ENCODE measurements at places on chromosomes 3 and 15.

DNA sequence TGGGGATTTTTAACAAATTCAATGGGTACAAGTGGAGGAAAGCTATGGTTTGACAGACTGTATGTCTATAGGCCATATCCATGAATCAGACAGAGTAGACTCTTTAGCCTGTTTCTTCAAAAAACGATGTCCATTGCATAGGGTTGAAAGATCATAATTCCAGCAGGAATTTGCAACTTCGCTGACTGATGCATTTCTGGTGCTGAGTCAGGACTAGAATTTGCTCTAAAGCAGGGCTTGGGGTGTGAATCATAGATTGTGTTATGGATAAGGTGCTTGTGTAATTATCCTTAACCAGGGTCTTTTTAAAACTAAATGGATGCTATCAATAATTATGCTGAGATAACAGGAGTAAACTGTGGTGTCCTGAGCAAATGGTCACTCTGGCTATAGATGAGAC, 200.4 kb upstream of the TBC1D5 start:
- peak; percentile 64 for DNase-seq

DNA sequence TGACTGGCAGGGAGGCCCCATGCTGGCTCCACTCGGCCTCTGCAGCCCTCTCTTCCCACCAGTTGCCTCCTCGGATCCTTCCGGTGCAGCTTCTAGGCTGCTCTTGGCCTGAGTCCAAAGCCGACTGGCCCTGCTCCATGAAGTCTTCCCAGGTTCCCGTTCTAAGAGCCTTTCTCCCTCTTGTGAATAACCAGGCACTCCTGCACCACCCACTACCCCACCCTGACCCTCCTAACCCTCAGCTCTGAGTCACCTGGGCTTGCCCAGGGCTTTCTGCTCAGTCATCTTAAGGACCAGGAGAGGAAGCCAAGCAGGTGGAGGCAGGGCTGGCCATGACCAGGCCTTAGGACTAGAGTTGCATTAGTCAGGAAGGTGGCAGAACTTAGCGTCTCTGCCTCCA, 28.1 kb upstream of the CNBP start:
- DNase-seq: peak; percentile 100

DNA sequence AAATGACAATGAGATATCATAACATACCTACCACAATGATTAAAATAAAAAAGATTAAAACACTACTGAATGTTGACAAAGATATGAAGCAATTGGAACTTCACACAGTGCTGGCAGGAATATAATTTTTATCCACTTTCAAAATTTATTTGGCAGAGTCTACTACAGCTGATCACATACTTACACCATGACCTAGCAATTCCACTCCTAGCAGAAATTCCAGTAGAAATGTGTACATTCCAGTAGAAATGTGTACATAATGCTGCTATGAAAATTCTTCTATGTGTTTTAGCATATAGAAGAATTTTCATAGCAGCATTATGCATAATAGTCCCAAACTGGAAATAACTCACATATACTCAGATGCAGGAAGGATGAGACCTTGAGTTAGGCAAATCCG, 43.5 kb downstream of the IFT57 start:
- no peak for DNase-seq

GRCh38 chr3:143224716-143225115, 105.1 kb downstream of the CHST2 start:
- no peak for DNase-seq

DNA sequence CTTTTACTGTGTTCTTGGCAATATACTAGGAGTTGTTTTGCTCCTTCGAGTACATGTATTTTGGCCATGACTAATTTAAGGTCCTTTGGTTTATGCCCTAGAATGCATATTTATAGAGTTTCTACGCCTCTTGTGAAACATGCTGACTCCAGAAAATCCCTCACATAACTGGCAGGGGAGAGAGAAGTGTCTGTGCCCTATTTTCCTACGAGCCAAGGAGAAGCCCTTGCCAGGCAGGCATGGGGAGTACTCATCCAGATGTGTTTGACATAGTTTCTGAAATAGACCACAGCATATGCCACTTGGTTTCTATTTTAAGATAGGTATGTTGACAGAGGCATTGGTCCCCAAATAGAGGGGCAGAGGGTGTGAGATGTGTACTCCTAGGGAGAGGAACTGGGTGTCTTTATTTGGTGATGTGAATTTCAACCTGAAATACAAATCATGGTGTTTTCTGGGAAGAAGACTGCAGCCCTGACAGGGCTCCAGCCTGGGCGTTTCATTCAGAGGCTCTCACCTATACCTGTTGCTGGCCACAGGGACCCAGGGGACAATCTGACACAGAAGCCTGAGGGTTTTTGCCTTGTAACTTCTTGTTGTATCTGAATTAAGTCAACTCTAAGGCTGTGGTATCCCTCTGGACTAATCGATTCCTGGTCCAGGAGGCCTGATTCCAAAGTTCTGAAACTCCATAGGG, 267.8 kb upstream of the C2CD4B start:
- no peak for DNase-seq

DNA sequence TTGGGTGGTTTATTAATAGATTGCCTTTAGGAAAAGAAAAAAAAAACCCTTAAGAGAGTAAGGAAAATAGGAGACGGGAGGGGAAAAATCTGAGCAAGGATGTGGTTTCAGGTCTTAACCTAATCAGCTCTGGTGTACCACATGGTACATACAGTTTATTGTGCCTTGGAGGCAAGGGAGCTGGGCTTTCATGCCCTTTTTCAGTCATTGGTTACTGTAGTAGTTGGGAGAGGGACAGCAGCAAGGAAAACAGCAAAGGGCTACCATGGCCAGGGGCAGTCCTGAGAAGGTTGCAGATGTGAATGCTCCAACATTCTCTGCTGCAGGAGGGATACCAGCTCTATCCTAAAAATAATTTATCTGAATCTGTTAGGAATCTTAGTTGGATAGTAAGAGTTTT, 5.9 kb downstream of the CMC1 start:
- DNase-seq: no peak

DNA sequence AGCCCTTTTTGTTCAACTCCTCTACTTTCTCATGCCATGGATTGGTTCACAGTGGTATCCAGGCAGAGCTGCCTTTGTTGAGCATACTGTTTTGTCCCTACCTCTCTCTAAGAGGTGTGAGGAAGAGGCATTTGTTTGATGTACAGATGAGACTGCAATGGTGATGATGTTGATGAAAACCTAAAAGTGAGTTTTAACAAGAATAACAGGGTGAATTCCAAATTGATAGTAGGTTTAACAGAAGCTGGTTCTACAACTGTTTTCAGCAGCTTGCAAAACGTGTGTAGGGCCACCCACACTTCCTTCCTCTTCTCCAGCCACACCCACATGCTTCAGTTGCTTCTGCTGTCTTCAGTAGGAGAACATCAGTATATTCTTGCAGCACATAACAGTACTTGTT, 10.2 kb downstream of the SNRK start:
- no peak for DNase-seq

GRCh38 chr3:164730815-164731360, 347.4 kb downstream of the SI start:
- peak; percentile 10 for DNase-seq

DNA sequence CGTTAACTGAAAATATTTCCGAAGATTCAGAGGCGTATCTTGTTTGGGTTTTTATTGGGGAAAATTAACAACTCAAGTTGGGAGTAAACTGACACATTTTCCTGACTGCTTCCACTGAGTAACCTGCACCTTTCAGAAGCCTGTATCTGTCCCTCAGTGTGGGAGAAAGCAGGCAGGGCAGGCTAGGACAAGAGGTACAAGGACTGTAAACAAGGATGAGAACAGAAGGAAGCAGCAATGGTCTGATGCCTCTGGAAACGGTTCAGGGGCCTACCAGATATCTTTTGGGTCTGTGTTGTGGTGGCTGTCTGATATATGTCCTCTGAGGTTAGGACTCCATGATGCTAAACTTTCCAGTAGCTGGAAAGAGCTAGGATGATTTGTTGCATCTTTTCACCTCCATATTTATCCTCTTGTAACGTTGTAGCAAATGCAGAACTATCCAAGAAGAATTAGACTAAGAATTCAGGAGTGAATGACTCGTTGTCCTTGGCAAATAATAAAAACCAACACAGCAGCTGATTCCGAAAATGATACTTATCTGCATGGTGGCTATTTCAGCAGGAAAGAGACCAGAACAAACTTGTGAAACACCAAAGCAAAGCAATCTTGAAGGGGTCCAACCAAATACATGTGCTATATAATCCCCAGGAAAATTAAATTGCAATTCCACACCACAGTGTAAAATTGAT, 195.9 kb upstream of the ICE2 start:
- no peak for DNase-seq

DNA sequence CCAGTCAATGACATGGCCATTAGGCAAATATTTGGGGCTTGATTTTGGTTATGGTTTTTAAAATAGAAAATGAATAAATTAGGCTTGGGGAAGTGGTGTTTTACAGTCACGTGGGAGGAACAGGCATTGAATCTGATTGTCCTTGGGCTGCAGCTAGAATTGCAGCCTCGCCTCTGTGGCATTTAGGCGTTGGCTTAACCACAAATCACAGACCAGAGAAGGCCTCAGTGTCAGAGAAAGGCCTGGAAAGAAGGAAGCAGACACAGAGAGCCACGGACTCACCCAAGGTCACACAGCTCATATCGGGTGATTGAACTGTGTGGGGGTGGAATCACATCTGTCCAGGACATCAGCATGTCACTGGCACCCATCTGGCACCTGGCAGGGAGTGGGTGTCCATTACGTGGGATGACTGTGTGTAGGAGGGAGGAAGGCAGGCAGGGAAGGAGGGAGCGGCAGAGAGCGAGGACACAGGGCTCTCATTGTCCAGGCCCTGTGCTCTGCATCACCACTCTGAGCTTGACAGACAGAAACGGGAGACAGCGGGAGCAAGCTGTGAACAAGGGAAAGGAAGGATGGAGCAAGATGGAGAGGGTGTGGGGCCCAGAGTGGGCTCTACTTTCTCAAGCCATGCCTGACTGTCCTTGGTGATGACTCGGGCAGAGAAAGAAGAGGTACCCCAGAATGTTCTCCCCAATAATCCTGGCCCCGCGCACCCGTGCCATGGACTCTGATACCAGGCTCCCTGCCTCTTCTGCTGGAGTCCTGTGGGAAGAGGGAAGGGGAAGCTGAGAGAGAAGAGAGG, 186.4 kb downstream of the FAM43A start:
- peak; percentile 70 for DNase-seq

GRCh38 chr15:49530092-49530491, 90.5 kb downstream of the FAM227B start:
- DNase-seq: no peak

GRCh38 chr3:32143849-32144757, 37.7 kb downstream of the GPD1L start:
- DNase-seq: peak; percentile 92

DNA sequence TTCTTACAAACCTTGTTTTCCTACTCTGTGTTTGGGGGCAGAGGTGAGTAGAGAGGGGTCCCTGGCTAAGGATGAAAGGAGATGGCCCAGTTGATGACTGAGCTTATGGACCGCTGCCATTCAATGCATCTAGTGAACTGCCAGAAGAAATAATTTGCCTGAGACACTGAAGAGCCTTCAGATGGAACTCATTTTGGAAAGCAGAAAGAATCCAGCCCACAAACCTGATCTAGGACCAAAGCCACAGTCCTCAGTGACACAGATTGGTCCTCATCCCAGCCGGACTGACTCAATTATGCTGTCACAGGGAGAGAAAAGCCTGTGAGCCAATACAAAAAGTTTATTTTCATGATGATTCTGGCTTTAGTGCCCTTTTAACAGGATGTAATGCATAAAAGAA, 82.7 kb downstream of the CD47 start:
- no peak for DNase-seq

DNA sequence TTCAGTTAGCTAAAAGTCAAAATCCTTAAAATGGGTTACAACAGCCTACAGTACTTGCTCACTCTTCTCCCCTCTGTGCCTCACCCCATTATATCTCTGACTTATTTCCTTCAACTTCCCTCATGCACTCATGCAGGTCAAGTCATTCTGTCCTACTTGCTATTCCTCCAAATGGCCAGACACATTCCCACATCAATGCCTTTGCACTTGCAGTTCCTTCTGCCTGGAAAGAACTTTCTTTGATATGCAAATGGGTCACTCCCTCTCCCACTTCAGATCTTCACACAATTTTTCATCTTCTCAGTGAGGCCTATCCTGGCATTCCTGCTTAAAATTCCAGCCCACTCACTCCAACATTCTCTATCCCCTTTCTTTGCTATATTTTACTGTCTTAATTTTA, 547.2 kb upstream of the TGFBR2 start:
- no peak for DNase-seq

GRCh38 chr15:75455982-75456531, 4.6 kb upstream of the SIN3A start:
- DNase-seq: peak; percentile 46

DNA sequence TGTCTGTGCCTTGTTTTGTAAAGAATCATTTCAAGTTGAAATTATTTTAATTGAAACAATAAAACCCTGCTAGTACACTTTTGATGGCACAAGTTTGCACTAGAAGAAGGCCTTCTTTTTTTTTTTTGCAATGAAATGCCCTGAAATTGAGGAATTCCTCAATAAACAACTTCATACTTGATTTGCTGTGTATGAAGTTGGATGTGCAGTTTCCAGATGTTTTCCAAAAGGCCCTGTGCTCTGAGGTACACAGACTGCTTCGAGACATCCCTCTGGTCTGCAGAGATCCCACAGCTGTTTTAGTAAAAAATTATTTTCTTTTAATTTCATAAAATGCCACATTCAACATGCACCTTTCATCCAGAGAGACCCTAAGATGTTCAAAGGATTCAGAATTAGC, 48.9 kb downstream of the HES1 start:
- DNase-seq: no peak

DNA sequence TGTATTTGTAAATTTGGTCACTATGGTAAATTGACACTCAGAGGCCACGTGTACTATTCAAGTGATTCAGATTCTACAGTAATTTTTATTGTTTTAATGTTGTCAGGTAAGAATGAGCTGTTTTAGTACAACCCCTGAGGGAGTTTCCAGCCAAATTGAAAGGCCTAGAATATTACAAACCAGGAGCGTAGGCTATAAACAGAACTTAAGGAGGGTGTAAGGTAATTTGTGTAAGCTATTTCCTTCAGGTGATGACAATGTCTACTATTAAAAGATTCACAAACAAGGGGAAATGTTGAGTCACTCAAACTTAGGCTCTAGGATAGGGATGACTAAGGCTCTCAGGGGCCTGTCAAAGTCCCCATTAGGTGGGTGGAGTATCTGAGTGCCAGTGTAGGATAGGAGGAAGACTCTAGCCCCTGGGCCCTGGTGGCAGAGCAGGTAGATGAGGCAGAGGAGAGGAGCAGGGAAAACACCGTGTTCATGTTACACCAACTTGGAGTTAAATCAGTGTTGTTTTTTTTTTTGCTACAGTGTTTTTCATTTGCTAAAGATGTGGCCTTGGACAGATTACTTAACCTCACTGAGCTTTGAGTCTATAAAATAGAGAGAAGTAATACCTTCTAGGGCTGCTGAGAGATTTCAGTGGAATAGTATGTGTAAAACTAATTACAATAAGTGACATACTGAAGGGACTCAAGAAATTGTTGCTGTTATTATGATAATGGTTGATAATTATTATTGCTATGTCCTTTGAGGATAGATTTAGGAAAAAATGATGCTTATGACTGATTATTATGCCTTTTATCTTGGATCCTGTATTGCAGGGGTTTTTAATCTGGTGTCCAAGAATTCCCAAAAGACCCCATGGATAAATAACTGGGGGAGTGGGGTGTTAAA, 10.3 kb downstream of the TM4SF1 start:
- peak; percentile 87 for DNase-seq
